ENCODE measurements at places on chromosomes 6 and 20.

DNA sequence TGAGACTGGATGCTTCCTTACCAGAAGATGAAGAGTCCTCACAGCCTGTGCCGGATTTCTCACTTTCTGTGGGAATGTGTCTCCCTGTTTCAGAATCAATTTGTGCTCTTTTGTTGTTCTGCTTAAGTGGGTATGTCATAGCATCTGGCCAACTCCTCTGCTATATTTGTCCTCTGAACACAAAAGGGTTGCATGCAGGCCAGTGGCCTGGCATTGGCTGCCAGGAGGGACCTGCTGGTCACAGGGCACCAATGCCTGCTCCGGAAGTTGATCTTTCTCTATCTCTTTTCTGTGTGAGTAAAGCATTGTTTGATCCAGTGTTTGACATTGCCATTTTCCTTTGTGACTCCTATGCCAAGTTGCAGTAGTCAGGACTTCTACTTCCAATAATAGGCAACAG lies 47.8 kb downstream of the JARID2 start:
- DNase-seq = no peak

DNA sequence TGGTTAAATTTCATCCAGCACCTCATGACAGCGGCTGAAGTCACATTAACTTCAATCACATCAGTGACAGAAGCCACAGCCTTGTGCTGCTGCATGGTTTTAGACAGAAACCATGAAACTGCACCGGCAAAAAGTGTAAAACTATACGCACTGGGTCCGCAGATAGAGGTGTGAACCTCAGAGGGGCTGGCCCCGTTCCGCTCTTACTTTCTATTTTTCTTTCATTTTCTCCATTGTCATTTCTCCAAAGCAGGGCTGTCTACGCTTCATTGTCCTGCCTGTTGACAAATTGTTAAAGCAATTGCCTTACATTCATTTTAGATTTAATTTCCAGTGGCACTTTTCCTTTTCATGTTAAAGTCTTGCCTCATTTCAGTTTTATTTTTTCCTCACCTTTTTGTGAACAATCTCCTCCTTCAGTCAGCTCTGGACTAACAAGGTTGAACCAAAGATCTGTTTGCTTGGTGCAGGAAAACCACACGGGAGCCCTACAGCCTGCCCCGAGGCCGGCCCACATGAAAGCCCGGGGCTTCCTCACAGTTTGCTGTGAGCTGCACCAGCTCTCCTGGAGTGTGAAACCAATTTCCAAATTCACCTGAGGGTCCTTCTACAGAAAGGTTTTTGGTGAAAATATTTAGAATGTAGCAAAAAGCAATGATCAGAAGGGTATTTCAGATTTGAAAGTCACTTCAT lies 63.7 kb downstream of the PRR18 start:
- no peak for DNase-seq

DNA sequence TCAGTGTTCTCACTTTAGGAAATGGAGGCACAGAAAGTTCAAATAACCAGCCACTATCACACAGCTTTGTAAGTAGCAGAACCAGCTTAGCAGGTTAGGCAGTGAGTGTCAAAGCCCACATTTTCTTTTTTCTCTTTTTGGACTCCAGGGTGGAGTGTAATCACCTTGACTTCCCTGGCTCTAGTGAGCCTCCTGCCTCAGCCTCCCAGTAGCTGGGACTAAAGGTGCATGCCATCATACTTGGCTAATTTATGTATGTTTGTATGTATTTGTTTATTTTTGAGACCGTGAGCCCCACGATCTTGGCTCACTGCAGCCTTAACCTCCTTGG lies 7.8 kb upstream of the NCOA3 start:
- DNase-seq = no peak

GRCh38 chr20:19947611-19948264 lies 69.4 kb upstream of the NAA20 start:
- DNase-seq = no peak

DNA sequence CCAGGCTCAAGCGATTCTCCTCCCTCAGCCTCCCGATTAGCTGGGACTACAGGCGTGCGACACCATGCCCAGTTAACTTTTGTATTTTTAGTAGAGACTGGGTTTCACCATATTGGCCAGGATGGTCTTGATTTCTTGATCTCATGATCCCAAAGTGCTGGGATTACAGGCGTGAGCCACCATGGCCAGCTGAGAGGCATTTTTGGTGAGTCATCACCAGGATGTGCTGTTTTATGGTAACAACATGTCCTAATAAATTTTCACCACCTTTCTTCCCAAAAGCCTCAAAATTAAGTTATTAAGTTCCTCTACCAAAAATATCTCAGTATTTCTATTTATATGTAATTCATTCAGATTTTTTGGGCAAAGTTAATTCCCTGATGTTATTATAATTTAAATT lies 53.5 kb downstream of the COL21A1 start:
- no peak for DNase-seq

- DNase-seq = no peak
Observed at GRCh38 chr6:116280161-116280932, 617 bp upstream of the TSPYL1 start.

DNA sequence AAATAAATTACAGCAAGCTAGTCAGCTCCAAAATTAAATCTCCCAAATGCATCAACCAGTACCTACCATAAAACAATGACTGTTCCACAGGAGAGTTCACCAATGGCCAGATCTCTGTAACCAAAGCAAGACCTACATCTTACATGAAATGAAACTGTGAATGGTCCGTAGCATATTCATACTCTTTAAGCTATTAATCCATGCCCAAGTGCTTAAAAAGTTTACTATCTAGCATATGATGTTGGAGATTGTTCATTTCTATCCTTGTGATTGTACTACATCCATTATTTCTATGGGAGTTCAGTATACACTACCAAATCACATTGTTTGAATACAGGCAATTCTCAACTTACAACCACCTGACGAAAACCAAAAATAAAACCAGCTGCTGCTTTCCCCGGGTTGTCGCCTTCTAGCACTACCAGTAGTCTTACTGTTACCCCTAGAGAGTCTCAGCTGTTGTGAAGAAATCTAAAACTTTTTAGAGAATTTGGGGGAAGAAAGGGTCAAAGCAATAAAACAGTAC lies 38.0 kb downstream of the HIVEP2 start:
- no peak for DNase-seq

DNA sequence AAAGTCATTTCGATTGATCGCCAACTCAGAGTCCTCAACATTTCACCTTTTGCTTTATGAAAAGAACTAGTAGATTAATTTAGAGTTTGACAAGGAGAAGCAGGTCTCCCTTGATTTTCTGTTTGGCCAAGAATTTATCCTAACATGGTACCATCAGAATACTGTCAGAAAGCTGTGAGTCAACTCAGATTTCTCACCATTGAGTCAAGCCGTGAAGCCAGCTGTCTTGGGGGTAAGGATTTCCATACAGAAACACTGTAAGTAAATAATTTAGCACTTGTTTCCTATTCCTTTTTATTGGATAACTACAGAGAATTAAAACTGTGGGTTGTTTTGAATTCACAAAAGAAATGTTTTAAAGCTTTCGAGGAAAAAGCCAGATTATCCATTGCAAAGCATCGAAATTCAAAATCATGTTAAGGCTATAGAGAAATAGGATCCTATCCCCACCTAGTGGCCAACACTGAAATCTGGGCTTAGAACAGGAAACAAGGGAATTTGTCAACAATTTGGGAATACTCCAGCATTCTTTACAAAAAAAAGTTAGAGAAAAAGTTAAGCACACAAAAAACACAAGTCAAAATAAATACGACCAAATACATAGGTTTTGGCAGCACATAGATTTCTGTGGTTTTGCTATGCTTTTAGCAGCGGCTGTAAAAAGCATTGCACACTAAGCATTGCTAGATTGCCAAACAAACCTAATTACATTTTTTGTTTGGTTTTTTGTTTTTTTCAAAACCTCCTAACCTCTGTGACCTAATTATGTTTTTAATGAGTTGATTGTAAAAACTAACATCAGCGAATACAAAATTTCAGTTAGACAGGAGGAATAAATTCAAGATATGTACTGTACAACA lies 44.2 kb downstream of the COL11A2 start:
- no peak for DNase-seq

- DNase-seq = no peak
Observed at GRCh38 chr6:110939429-110940200, 18.9 kb upstream of the GTF3C6 start.

DNA sequence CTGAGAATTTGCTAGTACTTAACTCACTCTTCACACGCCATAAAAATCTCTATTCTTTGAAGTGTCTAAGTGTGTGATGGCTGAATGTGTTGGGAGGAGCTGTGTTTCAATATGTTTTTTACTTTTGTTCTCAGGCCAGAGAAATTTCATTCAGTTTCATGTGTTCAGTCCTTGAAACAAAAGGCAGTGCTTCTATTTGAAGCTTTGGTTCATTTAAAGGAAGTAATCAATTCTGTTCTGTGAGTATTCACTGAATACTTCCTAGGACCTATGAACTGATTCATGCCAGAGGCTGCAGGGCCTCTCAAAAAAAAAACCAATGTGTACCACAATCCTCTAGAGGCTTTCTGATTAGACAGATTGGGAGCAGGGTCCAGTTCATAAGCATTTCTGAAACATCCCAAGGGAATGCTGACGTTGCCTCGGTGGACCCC lies 12.4 kb upstream of the F13A1 start:
- DNase-seq = no peak

DNA sequence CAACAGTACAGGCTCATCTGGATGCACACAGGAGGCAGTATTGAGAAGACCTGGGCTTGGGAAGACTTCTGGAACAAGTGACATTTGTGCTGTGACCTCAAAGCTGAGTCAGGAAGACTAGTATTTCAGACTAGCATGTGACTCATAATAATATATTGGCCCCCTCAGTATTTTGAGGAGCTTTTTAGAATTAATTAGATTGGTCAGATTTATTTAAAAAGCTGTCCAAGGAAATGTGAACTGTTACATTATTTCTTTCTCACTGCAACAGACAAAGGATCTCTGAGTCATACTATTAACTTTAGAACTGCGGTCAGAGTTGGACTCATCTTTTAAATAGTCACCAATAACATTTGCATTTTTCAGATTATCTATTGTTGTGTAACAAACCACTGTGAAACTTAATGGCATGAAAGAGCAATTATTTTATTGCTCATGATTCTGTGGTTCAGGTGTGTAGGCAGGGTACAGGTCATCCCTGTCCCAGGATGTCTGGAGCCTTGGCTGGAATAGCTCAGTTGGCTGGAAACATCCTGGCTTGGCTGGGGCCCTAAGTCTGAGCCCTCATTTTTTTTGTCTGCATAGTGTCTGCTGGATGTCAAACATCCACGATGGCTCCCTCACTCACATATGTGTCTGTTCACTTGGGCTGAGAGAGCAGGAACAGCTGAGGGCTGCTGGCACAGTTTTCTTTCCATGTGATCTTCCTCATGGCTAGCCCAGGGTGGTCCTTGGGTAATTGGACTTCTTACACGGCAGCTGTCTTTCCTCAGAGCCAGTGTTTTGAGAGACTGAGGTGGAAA lies 46.9 kb downstream of the MAP3K4 start:
- DNase-seq = no peak

DNA sequence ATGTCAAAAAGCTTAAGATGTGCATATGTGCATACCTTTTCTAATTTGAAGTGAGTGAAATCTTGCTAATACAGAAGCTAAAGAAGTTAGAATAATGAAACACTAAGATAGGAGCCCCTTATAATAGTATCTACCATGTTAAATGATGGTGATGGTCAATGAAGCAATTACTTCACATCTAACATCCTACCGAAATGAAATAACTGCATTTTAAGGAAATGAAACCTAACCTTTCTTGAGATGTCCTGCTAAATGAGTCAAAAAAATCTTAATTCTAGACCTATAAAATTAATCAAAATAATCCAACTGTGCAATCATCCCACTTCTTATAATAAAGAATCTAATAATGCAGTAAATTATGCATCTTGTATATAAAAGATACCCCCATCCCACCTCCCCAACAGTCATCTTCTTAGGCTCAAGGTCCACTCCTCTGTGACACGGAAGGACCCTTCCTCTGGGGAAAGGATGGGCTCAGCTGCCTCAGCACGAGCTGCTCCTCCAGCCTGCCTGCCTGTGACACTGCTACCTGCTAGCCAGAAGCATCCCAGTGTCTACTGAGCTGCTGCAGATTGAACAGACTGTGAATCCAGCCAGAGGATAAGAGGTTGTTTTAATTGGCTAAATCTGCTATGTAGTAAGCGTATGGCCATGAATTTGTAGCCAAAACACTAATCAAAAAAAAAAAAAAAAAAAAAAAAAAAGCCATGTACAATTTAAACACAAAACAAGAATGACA lies 129.6 kb upstream of the BEND3 start:
- no peak for DNase-seq

DNA sequence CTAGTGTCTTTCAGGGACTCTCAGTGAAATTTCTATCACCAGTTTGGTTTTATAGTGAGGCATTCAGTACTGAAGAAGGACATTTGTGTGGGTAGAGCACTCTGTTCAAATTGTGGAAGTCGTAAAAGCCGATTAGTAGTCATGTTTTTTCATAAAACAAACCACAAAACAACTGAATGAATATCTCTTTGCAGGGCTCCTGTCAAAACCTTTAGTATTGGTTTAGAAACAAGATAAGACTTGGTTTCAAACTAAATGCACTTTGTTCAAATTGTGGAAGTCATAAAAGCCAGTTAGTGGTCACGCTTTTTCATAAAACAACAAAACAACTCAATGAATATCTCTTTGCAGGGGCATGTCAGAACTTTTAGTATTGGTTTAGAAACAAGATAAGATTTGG lies 23.8 kb downstream of the ADGRF4 start:
- DNase-seq = no peak

DNA sequence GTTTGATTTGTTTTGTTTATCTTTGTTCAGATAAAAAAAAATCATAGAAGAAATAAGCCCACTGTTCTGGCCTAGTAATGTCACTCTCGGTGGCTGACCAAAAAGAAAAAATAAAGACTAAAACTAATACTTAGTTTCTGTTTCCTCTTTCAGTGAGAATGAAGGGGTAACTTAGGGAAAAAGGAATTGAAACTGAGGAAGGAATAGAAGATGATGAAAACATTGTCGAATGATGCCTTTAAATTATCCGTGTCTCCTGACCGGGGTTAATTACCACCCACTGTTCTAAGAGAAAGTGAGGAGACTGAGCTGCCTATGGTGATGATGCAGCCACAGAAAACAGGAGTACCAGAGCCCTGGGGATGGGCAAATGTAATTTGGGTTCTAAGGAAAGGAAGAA lies 73.1 kb downstream of the PTCHD4 start:
- DNase-seq = no peak

GRCh38 chr20:652615-653109 lies 338 bp downstream of the SRXN1 start:
- no peak for DNase-seq

DNA sequence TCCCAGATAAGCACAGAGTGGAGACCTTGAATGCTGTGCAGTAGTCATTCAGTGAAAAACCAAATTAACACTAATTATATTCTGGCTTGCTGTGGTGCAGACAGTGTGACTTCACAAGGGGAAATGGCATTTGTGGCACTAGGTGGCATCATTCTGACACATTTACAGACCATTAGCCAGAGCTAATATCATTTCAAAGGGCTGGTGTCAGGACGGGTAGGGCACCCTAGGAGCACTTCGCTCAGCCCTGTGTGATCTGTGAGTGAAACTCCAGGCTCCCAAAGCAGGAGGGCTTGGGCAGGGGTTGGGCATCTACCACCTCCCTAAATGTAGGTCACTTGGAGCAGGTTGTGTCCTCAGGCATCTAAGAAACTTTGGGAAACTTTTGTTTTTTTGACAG lies 555.8 kb downstream of the PKHD1 start:
- no peak for DNase-seq

GRCh38 chr20:19257865-19258264 lies 45.4 kb downstream of the SLC24A3 start:
- no peak for DNase-seq

- DNase-seq = no peak
Observed at GRCh38 chr6:158322724-158323560, 10.7 kb downstream of the TULP4 start.
